Stimulated activated CD8-positive, alpha-beta memory T cell treated with anti-CD3 and anti-CD28 coated beads, Interleukin-7, amount 100 ng/mL, for 1 hour (primary cell): ENCODE measurements at places on chromosomes 11 and 22.

GRCh38 chr11:8699903-8700302 lies 17.3 kb downstream of the RPL27A start:
- no peak for DNase-seq

DNA sequence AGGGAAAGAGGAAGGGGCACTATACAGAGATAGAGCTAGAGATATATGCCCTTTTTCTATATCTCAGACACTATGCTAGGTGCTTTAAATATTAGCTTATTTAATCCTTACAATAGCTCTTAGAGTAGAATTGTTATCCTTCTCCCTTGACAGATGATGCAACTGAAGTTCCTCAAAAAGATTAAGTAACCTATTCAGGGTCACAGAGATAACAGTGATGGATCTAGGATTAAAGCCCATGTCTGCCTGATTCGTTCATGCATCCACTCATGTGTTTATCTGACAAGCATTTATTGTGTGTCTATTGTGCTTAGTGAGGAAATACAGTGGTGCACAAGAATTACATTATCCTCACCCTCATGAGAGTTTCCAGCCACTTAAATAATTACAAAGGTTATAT lies 8.7 kb downstream of the CCDC83 start:
- DNase-seq = no peak

GRCh38 chr22:31308181-31308580 lies 15.9 kb upstream of the PIK3IP1 start:
- no peak for DNase-seq

DNA sequence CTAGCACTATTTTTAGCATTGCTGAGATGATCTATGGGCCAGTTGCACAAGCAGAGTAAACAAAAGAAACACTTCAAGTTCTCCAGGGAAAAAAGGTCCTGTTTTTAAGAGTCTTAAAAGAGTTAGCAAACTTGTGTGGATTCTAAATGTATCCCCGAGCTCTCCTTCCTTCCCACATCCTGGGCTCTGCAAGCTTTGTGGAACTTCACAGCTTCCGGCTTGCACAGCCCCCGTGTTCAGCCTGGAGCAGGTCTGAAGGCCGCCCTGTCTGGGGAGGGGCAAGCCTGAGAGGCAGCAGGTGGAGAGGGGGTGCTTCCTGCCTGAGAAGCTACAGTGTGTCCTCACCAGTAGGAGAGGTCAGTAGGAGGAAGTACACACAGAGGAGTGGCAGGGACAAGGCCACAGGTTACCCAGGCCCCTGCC lies 35.1 kb upstream of the SUSD2 start:
- DNase-seq = no peak

DNA sequence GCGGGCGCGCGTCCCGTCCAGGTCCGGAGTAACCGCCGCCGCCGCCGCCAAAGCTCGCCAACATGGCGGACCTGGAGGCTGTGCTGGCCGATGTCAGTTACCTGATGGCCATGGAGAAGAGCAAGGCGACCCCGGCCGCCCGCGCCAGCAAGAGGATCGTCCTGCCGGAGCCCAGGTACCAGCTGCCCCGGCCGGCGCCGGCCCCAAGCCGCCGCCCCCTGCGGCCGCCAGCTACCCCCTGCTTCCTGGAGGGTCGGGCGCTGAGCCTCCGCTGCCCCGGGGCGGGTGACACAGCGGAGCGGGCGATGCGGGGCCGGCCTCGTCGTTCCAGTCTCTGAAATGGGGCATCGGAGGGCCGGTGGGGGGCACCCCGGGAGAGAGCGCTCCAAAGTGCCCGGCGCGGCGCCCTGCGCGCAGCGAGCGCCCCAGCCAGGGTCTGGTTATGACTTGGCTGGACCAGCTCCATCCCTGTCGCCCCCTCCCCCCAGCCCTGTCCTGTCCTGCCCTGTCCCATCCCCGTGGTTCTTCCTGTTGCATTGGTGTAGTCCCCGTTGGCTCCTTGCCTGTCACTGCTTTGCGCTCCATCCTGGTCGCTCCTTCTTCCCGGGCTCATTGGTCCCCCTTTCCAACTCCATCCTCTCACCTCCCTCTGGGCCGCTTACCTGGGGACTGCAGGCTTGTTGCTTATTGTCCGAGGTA lies 653 bp downstream of the GRK3 start:
- no peak for DNase-seq

DNA sequence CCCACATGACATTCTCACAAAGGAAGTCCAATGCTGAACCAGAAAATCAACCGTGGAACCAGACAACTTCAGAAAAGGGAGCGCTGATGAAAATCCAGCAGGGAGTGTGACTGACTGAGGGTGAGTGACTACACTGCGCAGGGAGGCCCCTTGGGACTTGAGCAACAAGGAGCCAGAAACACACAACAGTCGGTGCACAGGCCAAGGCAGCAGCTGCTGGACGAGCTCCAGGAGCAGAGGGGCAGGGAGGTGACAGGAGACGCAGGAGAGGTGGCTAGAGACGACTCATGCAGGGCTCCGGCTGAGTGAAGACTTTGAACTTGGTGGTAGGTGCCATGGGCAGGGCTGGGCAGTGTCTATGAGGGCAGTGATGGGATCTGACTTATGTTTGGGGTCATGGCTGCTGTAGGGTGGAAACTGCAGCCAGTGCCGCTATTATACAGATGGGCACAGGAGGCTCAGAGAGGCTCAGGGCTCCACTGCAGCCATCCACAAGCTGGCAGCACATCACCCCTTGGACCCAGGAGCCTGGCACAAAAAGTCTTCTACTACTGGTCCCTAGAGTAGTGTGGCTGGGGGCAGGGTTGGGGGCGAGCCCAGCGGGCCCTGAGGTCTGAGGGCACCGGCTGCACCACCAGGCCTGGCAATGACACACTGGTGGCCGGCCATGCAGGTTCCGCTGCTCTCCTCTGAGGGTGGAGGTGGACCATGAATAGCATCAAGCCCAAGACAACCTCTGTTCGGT lies 10.3 kb upstream of the FADD start:
- no peak for DNase-seq

- no peak for DNase-seq
Measured at GRCh38 chr22:42938976-42939375, 76.0 kb downstream of the PACSIN2 start.

DNA sequence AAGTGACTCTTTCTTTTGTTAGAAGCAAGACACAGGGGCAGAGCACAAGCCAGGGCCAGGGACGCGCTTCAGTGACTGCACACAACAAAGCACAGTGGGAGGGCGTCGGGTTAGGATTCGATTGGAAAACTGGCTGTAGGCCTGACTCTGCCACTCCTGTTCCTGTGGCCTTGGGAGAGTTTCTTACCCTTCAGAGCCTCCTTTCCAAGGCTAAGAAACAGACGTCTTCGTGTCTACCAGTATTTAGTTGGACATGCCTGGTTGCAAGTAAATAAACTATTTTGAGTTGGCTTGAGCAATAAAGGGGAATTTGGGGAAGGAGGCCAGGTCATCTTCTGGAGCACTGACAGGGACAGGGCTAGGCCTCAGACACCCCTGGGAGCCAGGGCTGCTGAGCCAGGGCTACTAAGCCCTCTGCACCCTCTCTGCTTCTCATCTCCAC lies 549.1 kb downstream of the INSC start:
- DNase-seq = no peak

DNA sequence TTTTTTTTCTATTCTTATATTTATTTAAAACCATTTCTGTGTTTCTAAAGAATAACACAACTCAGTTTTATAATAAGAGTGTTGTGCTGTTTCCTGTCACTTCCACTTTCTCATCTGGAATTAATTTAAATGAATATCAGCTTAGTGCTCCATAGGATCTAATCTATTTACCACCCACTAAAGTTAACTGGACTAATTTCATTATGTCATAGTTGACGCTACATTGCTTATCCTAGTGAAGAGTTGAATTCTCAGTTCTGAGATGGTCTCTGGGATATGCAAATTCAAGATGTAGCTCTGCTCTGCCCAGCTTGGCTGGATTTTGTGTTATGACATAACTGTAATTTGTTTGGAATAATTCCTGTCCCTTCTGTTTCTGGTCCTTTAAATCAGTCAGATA lies 380.1 kb downstream of the METTL15 start:
- no peak for DNase-seq

DNA sequence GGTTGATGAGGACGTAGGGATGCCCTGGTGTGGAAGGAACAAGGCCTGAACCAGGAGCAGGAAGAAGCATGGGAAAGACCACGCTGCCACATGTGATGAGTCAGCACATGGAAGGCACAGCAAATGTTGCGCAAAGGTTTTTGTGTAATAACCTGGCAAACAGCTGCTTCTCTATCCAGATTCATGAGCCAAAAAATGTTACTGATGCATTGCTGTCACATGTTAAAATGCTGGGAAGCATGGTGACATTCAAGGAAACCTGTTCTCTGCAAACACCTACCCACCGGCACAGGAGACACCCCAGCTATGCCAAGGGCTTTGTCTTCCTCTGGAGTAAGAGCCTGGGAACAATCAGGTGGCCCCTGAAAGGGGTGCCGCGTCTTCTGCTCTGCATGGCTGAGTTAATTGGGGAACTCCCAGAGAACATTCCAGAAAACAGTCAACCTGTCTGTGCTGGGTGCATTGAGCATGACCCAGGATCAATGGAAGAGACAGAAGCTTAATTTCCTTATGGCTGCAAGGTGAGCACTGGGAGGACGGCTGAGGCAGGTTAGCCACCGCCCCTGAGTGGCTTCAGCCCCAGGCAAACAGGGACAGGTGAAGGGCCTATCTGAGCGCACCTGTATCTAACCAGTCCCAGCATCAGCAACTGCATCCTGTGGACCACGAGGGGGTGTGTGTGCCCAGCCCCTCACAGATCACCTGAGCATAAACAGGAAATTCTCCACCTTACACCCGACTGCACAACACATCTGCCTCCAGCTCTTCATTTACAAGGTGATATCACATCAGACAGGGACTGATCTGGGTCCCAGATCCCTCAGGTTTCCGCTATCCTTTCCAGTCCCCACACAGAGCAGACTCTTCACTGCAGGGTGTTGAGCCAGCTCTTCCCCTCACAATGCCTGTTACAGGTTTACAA lies 108.4 kb downstream of the GGTLC2 start:
- DNase-seq = no peak

- DNase-seq = no peak
Measured at GRCh38 chr11:65633390-65634108, 4.4 kb upstream of the SIPA1 start.

- DNase-seq = no peak
Measured at GRCh38 chr22:44898236-44898635, 111.6 kb downstream of the PHF21B start.

GRCh38 chr11:105179542-105180278 lies 40.1 kb upstream of the CARD18 start:
- no peak for DNase-seq

GRCh38 chr11:3164138-3164551 lies 965 bp downstream of the OSBPL5 start:
- no peak for DNase-seq

- no peak for DNase-seq
Measured at GRCh38 chr11:65502555-65503367, 3.9 kb downstream of the MALAT1 start.
